ENCODE measurements at places on chromosomes 2 and 18.

DNA sequence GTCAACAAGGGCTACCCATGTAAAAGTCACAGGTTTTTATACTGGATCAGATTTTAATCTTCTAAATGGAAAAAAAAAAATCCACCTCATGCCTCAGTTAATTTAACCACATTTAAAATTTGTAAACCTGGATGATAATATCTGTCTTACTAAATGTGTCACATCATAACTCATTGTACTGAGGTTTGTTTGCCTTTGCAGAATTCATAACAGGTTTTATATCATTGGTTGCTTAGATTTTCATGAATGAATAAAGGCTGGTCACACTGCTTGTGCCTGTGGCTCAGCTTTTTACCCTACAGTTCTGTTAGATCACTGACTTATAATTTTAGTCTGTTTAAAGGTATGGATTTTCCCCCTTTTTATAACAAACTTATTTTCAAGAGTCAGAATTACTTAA is 48.9 kb downstream of the PSMD14 start:
- no peak for DNase-seq

- no peak for DNase-seq
These were observed 8.2 kb upstream of the ALPI start for GRCh38 chr2:232447638-232448303.

DNA sequence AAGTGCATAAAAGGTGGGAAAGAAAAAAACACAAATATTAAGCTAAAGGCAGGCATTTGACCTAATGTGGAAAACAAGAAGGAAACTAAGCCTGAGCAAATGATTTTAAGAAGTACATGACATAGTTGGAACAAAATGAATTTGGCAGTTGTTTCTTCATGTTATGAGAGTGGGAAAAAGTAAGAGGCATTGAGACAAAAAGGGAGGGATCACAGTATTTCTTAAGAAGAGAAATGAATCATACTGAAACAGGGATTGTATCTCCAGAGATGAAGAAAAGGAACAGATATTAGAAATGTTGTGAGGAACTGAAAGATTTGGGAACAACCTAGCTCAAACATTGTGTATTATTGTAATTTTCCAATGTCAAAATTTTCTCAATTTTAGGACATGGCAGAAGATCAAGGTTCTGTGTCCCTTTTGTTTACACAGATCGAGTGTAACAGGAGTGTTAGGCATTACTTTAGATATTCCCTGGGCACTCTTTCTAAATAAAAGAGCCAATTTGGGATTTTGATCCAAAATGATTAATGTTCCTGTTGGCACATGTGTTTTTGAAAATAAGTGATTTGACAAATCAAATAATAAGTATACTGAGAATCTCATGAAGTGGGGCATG is 98.6 kb downstream of the CALCRL start:
- DNase-seq = no peak

DNA sequence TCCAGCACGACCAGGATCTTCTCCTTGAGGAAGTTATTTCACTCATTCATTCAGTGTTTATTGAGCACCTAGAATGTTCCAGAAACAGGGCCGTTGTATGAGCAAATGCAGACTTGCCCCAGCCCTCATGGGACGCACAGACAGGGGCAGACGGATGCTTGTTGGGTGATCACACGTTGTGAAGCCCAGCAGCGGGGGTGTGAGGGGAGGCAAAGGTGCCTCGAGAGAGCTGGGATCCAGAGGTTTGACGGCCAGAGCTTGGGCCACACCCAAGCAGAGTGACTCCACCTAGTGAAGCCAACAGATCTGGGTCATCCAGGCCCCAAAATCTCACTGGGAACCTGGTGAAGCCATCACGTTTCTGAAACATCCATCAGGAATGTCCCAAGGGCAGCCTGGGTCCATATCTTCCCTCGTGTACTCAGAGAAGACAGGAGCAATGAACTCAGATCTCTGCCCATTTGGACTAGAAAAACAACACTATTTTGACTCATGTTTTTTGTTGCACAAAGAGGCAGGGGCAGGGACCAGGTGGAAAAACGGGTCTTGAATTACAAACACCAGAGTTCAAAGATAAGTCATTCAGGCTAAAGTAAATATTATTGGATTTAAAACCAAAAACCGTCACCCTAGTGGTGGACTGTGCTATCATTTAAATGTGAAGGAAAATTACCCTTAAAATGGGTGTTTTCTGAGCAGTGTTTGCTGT is 54.9 kb upstream of the RBM44 start:
- peak; percentile 25 for DNase-seq

DNA sequence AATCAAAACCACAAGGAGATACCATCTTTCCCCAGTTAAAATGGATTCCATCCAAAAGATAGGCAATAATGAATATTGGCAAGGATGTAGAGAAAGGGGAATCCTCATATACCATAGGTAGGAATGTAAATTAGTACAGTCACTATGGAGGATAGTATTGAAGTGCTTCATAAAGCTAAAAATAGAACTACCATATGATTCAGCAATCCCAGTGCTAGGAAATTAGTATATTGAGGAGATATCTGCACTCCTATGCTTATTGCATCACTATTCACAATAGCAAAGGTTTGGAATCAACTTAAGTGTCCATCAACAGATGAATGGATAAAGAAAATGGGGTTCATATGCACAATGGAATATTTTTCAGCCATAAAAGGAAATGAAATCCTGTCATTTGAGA is 251.2 kb downstream of the ZNF804A start:
- no peak for DNase-seq

- no peak for DNase-seq
These were observed 38.3 kb downstream of the ST3GAL5 start for GRCh38 chr2:85850451-85850850.

Data from EL (cell line).